Activated T-cell treated with anti-CD3 and anti-CD28 coated beads, Interleukin-2, amount 50 U/mL, for 72 hours (primary cell): ENCODE measurements at places on chromosomes 1 and 21. TPM values are rescaled to one million over a fixed set of nuclear protein-coding genes. Genes with fewer than 3 reads are reported as not detected.

TNFRSF9 gene
- 86.2 TPM for total RNA-seq

DNA sequence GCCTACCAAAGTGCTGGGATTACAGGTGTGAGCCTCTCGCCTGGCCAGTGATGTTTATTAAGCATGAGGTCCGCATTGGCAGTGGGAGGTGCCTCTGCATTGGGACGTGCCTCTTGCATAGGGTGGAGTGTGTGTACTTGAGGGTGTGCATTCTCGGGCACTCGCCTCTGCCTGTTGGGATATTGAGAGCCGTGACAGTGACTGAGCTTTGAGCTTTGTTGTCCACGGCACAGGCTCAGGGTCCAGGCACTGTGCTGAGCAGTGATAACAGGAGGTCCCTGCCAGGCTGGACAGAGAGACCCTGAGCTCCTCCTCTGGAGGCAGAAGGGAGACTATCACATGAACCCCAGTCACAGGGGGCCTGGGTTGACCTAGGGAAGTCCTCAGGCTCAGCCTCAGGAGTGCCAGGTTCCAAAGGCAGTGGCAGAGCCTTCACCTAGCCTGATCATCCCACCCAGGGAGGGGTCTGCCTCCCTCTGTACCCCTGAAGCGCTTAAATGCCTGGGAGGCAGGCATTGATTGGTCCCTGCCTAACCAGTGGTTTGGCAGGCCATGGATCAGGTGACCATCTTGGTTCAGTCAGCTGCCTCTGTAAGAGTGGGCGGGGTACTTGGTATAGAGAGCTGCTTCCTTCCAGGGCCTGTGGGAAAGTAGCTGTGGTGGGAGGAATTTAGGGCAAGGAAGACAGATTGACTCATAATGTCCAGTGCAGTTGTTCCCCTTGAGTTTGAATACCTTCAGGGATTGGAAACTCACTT is 213.8 kb upstream of the TMEM51 start:
- H3K27me3 ChIP-seq, result no peaks in the 10 kb centered on the region
- no peak overlapping the region for H3K27ac ChIP-seq
- DNase-seq, result no peak
- H3K4me1 ChIP-seq, result no peaks in the 10 kb centered on the region
- no peaks in the 10 kb centered on the region for H3K36me3 ChIP-seq

DNA sequence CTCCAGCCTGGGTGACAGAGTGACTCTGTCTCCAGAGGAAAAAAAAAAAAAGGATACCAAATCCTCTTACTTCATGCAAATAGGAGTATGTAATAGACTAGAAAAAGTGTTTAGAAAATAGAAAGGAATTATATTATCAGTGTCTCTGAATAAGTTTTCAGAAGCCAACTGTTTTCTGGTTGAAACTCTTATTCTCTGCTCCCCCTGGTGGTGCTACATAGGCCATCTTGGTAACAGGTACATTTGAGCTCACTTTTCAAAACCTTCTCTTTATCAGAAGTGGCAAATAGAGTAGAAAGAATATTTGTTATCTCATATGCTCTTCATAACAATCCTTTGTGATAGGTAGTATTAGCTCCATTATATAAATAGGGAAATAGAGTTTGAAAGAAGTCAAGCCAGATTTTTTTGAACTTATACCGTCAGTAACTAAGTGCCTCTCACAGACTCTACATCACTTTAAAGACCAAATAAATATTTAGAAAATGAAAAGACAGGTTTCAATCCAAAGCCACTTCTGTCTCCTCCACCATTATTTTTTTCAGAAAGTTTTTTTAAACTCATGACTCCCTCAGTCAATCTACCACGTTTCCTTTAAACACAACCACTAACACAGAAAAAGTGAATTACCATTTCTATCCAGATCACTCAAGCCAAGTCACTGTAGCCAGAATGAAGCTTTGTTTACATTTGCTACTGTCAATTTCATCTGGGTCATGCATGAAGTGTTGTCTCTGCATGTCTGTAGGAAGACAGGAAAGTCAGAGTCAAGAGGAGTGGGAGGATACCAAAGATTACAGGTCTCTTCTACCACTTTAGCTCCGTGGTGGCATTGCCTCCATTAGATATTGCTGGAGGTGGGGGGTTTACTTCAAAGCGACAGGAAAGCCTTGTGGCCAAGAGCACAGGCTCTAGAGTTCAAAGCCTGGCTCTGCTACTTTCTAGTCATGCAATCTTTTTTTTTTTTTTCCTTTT is 45.6 kb downstream of the IL23R start:
- peaks cover 3% of the 10 kb centered on the region for H3K36me3 ChIP-seq
- H3K4me3 ChIP-seq, result peak overlapping the region; percentile 20
- DNase-seq, result peak; percentile 60
- peaks cover 45% of the 10 kb centered on the region for H3K4me1 ChIP-seq
- H3K27me3 ChIP-seq, result no peaks in the 10 kb centered on the region
- peak overlapping the region; percentile 23 for H3K27ac ChIP-seq

DNA sequence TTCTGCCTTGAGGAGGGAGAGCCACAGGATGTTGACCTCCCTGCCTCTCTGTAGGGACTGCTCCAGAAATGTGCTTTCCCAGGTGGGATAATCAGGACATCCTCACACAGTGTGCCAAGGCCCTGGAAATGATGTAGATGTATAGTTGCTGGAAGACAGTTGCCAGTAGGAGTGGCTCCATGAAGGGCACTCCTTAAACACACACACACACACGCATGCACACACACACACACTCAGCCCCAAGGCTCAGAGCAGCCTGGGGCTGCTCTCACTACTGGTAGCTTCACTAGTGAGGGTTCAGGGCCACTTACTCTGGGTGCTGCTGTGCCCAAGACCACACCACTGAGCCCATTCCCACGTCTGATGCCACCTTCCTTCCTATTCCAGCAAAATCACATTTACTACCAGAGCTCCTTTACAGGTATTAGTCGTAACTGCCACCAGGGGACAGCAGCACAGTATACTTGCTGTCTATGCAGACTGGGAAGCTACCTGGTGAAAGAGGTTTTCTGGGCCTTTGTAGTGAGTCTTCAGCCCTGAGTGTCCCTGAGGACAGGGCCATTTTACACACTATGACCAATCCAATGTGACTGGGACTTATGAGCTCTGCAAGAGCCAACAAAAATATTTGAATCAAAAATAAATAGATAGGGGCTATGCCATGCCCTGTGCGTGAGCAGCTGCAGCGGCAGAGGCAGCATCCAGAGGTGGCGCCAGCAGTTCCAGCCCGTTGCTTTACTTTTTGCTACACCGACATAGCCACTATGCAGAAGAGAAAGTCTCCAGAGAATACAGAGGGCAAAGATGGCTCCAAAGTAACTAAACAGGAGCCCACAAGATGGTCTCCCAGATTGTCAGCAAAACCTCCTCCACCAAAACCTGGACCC is 15.0 kb downstream of the CRNN start:
- H3K36me3 ChIP-seq, result no peaks in the 10 kb centered on the region
- peaks cover 24% of the 10 kb centered on the region for H3K27me3 ChIP-seq
- H3K4me3 ChIP-seq, result no peak overlapping the region
- DNase-seq, result no peak
- peaks cover 1% of the 10 kb centered on the region for H3K4me1 ChIP-seq
- no peak overlapping the region for H3K27ac ChIP-seq

DNA sequence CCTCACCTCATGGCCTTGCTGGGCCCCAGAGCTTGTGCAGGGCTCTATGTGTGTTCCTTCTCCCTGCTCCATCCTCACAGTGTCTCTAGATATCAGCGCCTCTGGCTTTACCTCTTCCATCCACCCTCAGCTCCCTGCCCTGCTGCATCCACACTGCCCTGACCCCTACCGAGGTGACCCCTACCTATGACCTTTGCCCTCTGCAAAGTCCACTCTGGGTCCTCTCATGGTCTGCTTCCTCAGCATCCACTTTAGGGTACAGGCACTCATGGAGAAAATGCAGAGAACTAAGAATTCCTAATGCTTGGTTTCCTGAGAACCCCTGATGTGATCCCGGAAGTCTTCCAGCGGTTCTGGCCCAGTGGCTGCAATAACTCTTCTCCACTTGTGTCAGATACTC is 46.9 kb upstream of the PAXBP1 start:
- H3K27ac ChIP-seq, result no peak overlapping the region
- no peaks in the 10 kb centered on the region for H3K36me3 ChIP-seq
- H3K27me3 ChIP-seq, result no peaks in the 10 kb centered on the region
- no peak for DNase-seq

DNA sequence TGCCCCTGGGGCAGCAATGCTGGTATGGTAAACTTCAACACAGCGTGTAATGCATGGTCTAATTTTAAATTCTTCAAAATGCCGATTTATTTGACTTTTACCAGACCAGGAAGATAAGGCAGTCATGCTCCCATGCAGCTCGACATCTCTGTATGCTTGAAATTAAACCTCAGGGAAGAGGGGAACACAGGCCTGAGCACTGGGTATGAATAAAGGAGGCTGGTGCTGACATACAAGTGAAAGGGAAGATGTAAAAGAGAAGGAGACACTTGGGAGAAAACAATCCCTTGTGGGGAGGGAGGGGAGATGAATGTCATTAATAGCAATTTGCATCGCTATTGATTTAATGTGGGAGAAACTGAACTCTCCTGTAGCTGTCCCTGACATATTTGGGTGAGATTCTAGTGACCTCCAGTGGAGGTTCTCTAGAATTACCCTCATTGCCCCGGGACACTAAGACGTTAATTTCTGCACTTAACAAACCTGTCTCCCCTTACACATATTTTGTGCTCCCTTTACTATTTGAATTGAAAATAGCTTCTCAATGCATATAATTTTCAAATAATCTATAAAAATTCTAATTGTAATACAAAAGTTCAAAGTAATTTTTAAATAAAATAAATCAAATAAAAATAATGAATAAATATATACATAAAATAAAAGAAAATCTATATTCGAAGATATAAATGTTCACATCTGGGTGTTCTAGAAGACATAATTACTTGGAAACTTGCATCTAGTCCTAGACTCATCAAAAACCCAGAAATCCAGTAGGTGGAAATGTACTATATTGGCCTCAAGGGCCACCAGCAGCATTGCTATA is 283.1 kb downstream of the LMX1A start:
- no peak overlapping the region for H3K27ac ChIP-seq
- H3K4me3 ChIP-seq, result no peak overlapping the region
- no peak for DNase-seq
- peaks cover 8% of the 10 kb centered on the region for H3K27me3 ChIP-seq
- H3K4me1 ChIP-seq, result no peaks in the 10 kb centered on the region

GRCh38 chr1:70990469-70991253 is 57.0 kb downstream of the PTGER3 start:
- H3K27me3 ChIP-seq, result peaks cover 7% of the 10 kb centered on the region
- H3K27ac ChIP-seq, result no peak overlapping the region
- DNase-seq, result no peak
- H3K36me3 ChIP-seq, result no peaks in the 10 kb centered on the region
